ENCODE measurements at places on chromosomes 12 and 14. TPM values are rescaled to one million over a fixed set of nuclear protein-coding genes. Genes with fewer than 3 reads are reported as not detected.

GRCh38 chr12:125882141-125882540 lies 816.9 kb downstream of the AACS start:
- no peak for DNase-seq

DNA sequence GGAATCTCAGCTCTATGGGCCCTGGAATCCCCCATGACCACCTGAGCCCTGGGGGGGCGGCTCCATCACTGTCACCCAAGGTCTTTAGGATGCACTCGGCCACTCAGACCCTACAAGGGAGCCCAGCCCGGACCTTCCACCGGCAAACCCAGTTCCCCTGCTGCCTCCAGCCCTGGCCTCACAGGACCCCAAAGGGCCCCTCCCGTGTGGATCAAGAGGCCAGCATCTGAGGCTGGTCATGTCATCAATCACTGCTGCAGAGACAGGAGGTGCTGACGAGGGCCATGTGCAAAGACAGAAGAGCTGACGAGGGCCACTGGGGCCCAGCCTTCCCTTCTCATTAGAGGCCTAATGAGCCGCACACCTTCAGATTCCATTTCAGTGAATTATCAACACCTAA lies 39.0 kb upstream of the SFSWAP start:
- no peak for DNase-seq

- no peak for DNase-seq
Observed at GRCh38 chr14:77598366-77599070, 17.9 kb downstream of the SPTLC2 start.

- no peak for DNase-seq
Observed at GRCh38 chr12:1744932-1745331, 54.1 kb downstream of the ADIPOR2 start.

DNA sequence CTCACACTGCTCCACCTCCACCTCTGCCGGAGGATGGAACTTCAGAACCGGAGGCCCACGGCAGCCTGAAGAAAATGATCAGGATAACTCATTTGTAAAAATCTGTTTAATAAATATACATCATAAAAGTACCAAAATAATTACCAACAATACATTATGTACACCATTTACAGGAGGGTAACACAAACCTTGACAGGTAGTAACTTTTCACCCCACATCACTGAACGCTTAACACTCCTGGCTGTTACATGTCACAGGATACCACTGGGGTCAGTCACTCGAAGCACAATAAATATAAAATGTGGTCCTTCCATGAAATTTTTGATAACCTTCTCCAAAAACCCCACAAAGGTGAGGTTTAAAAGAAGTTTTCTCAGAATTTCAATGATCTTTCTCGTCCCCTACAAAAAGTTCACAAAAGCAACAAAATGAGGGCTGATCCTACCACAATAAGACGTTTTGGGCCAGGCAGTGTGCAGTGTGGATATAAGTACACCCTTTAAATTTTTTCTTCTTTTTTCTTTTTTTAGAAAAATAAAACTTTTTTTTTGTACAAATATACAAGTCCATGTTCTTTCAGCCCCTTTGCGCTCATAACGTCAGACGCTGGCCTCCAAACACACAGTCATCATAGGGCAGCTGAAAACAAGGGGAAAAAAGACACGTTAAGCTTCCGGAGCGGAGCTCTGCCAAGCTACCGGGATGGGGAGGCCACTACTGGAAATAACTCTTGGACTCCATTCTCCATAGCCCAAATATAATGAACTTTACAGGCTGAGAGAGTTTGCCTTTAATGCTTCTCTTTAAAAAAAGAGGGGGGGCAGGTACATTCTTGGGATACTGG lies 2.9 kb downstream of the NFKBIA start:
- no peak for DNase-seq

- DNase-seq: no peak
Observed at GRCh38 chr12:75724928-75725312, 213.5 kb upstream of the KRR1 start.

GRCh38 chr12:95277139-95277538 lies 59.5 kb downstream of the VEZT start:
- DNase-seq: no peak

- no peak for DNase-seq
Observed at GRCh38 chr14:80940146-80940545, 1.4 kb downstream of the CEP128 start.

DNA sequence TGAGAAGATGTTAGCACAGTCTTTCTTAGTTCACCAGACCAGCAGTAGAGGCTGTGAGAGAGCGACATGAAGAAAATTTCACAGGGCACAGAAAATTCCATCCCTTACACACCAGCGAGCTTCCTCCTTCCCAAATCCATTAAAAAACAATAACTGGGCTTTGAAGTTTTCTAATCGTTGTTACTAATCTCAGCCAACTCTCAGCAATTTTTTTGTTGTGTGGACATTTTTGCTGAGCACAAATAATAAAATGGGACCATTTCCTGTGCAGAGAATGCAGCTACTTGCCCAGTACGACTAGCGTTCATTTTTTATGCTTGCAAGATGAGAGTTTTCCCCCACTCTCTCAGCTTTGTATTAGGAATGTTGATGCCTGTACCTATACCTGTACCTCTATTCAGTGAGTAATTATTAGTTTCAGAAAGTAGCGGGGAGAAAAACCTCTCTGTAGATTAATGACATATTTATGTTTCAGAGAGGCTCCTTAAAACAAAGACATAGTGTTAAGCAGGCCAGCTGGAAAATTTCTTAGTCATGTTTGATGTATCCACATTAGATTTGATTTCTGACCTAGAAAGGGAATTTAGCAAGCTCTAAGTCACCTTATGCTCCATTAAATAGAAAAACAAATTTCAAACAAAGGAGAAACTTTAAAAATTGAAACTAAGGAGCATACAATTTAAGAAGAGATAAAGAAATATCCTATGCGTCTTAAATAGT lies 146.5 kb downstream of the SRGAP1 start:
- DNase-seq: no peak

- DNase-seq: no peak
Observed at GRCh38 chr14:75150150-75150549, 23.3 kb upstream of the NEK9 start.

- no peak for DNase-seq
Observed at GRCh38 chr12:104213952-104214351, 1.6 kb upstream of the TXNRD1 start.

GRCh38 chr12:91889059-91889458 lies 256.6 kb downstream of the BTG1 start:
- no peak for DNase-seq

DNA sequence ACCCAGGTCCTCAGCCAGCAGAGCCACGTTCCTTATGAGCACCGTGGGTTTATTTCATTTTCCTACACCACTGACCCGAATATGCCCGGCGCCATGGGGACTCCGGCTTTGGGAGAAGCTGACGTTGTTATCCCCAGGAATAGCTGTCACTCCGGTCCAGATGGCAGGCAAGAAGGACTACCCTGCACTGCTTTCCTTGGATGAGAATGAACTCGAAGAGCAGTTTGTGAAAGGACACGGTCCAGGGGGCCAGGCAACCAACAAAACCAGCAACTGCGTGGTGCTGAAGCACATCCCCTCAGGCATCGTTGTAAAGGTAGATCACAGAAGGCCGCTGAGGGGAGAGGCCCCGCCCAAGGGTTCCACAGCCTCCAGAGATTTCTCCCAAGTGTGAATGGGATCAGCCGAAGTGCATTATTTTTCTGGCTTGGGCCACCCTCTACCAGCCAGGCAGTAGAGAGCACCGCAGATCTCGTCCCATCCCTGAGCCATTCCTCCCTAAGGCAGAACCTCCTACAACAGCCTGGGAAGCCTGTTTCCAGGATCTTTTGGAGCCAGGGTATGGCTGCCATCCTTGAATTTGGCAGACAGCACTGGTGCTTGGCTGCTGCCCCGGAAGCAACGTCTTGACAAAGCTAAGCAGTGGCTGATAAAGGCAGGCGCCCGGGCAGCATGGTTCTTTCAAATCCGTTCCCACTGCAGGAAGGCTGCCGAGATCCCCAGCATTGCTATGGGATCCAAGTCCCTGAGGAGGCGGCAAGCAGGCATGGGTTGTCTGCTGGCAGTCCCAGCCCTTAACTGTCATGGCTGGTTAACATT lies 17.8 kb downstream of the CDK2AP1 start:
- no peak for DNase-seq

DNA sequence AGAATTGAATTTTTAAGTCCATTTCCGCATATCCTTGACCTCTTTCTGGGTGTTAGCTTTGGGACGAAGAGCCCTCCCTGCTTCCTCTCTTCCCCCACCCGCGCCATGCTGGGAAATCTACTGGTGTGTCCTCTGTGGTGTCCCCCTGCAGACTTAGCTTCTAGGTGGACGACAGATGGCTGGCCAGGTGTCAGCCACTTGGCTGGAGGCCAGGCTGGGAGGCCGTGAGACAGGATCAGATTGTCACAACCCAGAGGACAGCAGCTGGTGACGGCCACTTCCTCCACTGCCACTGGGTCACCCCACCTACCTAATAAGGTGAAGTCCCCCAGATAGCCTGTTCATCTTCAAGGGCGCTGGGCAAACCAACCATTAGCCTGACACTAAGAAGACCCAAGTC lies 13.3 kb upstream of the DTX1 start:
- no peak for DNase-seq

GRCh38 chr14:76306131-76306530 lies 69.8 kb upstream of the ESRRB start:
- no peak for DNase-seq

GRCh38 chr12:15227004-15227679 lies 5.9 kb upstream of the RERG start:
- DNase-seq: no peak

DNA sequence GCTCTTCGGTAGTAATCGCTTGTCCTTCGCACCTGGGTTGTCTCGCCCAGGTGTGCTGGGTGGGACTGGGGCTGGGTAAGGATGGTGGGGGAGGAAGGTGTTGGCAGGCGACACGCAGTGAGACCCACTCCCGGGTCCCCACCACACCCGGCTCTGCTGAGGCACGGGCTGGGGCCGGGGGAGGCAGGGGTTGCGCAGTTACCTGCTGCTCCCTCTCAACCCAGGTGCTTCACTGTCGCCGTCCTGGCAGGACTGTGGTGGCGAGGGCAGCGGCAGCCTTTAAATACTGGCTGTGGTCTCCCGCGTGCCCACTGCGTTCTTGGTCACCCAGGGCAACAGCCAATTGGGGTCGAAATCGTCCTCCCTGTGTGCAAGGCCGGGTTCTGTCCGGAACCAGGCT lies at the start of gene CCER1:
Gene CCER1 (minus strand): TSS at position 256 of the 400 bp plus-strand sequence. CDS start 434 bp downstream, outside the sequence.
- DNase-seq: no peak

DNA sequence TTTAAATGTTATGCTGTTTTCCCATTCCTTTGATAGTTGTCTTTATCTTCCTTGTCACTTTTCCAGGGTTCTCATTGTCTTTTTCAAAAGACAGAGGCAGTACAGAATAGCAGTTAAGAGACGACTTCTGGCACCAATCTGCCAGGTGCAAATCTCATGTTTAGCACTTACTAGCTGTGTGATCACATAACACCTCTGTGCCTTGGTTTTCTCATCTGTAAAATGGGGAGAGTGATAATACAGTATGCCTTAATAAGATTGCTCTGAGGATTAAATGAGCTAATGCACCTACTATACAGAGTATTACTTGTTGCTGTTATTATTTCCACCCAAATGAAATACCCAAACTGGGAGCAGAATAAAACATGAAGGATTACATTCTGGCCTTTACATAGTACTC lies 4.8 kb downstream of the GPR135 start:
- DNase-seq: no peak

DNA sequence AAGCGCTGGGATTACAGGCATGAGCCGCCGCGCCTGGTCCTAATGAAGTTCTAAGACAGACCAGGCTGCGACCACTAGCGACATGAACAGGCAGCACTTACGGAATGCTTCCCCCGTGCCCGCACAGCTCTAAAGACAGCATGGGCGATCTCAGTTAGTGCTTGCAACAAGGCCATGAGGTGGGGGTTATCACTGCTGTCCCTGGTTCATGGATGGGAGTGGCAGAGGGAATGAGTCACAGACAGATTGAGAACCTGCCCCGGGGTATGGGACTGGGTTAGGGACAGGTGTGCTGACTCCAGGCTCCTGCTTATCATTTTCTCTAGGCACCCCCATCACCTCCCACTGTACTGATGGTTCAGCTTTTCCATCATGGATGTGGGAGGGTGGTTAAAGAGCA lies 160.9 kb downstream of the VRK1 start:
- no peak for DNase-seq

DNA sequence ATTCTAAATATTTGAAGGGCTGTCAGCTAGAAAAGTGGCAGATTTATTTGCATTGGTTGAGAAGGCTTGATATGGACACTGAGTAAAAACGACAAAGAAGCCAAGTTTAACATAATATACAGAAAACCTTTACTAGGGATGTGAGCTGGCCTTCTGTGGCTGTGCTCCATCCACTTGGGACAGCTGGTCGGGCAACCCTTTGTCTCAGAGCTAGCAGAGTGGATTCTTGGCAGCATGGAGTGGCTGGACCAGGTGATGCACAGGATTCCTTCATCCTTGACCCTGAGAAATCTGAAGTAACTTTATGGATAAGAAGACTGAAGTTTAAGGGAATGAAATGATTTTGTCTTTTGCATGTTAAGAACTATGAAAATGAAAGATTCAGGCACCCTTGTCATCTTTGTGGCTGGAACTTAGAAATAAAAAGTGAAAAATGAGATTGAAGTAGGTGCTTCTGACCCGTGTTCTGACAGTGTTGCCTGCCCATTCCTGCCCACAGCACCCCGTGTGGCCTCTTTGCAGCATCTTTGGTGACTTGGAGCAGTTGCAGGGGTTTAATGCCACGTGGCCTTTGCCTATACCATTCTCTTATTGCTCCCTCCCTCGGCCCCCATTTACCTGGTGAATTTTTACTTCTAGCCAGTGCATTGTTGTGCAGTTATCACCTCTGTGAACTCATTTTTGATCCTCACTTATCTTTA lies 32.6 kb downstream of the PELI2 start:
- DNase-seq: no peak

GRCh38 chr12:123877968-123878367 lies 94.7 kb downstream of the CCDC92 start:
- DNase-seq: no peak

- no peak for DNase-seq
Observed at GRCh38 chr14:67335781-67336180, 23.8 kb downstream of the ATP6V1D start.

PALS1 gene
- 16.9 TPM for total RNA-seq

PRB3 gene
- not detected for total RNA-seq

ARMH4 gene
- 10.8 TPM for total RNA-seq

CMA1 gene
- not detected for total RNA-seq

MUCL1 gene
- not detected for total RNA-seq

GALNT4 gene
- 14.3 TPM for total RNA-seq

DPPA3 gene
- total RNA-seq: not detected

Measured in thoracic aorta (tissue), 2 donors.